ENCODE measurements at places on chromosomes 6 and 20.

DNA sequence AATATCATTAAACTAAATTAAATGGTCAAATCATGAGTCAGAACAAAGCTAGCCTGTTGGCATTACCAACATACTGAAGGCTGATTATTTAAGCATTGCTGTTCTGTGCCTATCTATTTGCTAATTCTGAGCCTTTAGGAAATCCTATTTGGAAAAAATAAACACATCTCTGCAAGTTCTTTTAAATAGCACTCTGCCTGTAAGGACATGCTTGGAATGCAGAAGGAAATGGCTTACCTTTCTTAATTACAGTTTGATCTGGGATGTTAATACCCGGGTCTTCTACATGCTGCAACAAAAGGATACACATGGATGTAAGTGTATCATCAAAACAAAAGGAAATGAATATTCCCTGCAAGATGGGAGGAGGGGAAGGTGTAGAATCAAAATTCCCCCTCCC is 8.3 kb downstream of the TFAP2A start:
- DNase-seq = no peak

DNA sequence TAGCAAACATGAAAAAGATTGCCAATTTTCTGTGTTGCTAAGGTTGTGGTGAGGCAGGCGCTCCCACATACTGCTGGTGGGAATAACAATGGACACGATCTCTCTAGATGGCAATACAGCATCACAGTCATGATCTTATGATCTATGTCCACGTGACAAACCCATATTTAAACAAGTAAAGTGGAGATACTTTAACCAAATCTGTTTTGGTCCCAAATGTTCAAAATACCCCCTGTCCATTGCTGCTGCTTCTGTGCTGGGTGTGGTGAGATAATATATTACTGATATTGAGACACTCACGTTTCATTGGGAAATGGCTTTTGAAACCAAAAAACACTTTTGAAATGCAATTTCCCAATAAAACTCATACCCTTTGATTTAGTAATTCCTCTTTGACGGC is 23.0 kb downstream of the SIRPD start:
- DNase-seq = peak; percentile 59

- peak; percentile 0 for DNase-seq
These were observed 62.6 kb downstream of the GINS1 start for GRCh38 chr20:25470045-25470444.

DNA sequence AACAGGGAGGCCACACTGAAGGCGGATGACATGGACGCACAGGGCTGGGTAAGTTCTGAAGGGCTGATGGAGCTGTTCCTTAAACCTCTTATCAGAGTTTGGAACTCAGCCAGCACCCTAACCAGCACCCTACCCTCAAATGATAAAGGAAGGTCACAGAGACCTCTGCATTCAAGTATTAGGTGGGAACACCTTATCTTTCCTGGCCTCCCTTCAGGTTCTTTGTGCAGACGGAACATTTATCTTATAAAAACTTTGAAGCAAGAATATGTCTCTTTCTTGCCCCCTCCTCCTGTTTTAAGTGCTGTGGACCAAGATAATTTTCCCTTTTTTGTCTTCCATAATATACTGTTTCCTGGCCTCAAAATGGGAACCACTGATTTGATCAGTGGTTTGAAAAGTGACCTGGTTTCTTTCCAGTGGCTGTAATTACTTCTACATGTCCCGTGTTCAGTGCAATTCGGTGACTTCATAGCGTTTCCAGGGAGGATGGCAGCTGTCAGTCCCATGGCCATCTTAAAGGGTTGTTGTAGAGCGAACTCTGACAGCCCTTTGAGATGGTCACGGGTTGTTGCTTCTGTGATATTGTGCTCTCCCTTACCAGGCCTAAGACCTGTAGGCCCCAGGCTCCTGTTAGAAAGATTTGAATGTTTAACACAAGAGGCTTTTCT is 213.2 kb upstream of the MYLIP start:
- DNase-seq = no peak

- DNase-seq = no peak
These were observed 59.7 kb downstream of the PFDN4 start for GRCh38 chr20:54267483-54268003.

GRCh38 chr6:90811596-90812226 is 224.8 kb upstream of the MAP3K7 start:
- DNase-seq = no peak

DNA sequence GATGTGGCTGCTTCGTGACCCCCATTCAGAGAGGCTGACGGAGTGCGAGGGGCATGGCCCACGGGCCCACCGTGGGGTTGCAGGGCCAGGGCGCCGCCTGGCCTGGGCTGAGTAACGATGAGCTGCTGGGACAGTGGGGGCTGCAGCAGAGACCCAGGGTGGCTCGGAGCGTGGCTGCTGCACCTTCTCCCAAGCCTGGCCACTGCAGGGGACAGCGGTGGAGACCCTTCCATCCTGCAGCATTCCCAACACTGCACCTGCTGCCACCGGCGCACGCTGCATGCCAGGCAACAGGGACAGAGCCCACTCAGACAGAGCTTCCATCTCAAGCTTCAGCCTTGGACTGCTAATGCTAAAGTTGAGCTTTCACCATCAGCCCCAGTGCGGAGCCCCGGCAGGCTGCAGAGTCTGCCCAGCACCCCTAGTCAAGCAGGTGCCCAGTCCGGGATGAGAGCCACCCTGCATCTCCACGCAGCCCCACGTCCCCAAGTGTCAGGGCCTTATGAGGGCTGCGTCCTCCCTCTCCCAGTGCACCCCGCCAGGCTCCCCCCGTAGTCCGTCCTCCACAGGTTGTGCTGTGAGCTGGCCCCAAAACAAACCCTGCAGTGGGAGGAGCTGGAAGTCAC is 89.4 kb upstream of the AFDN start:
- no peak for DNase-seq

DNA sequence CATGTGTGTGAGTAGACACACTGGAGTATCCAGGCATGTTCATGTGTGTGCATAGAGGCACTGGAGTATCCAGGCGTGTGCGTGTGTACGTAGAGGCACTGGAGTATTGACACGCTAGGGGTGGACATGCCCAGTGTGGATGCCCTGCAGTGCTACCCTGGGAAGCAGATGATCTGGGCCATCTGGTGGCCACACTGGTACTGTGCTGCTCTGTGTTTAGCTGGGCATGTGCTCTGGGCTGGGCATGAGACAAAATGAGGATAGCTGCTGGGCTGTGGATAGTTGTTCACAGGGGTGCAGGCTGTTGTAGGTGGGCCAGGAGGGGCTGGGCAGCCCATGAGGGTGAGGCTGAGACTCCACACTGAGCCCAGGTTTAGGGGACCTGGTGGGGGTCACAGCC is 24.0 kb upstream of the NPBWR2 start:
- peak; percentile 5 for DNase-seq

Data from AML-193 (cell line).